ENCODE measurements at places on chromosomes 2 and 18. TPM values are rescaled to one million over a fixed set of nuclear protein-coding genes. Genes with fewer than 3 reads are reported as not detected.

DNA sequence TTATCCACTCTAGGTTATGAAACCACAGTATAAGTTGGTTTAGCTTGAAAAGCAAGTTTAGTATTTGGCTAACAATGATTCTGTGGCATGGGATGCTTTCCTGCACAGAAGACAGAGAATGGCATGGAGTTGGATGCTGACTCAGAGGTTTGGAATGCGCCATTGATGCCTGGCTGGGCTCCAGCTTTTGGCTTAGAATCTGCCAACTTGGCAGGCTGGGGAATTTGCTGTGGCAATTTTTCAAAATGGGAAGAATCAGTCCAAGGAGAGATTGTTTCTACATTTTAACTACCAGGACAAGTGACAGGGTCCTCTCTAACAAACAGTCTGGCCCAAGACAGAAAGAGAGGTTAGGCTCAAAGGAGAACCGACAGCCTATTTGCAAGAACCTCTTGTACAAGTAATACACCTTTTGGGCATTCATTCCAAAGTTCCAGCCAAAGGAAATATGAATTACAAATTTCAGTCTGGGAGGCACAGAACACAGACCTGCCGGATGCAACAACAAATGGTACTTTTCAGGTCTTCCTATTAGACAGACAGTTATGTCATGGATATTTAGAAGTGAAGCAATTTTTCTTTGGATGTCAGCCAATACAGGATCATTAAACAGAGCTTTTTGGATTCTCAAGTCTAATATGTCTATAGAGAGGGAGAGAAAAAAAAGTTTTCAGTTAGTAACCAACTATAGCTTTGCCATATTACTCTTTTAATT, 1027.7 kb downstream of the TMEM182 start:
- no peak overlapping the region for H3K27ac ChIP-seq
- H3K4me1 ChIP-seq, result no peaks in the 10 kb centered on the region
- H3K36me3 ChIP-seq, result no peaks in the 10 kb centered on the region
- no peak overlapping the region for H3K4me3 ChIP-seq

DNA sequence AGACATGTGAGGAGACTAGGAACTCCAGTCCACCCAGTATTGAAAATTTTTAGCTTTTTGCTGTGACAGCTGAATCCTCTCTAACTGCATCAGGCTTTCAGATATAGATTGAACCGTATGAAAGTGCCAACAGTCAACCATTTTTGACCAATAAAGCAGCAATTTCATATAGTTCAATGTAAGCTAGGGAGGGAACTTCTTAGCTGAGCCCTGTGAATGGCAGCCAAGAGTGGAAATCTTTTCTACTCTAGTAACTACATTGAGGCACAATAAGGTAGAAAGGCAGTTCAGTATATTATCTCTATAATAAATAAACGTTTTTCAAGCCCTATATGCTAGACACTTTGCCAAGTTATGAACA, 96.3 kb upstream of the TANK start:
- no peaks in the 10 kb centered on the region for H3K4me1 ChIP-seq
- no peak overlapping the region for H3K4me3 ChIP-seq
- H3K27me3 ChIP-seq, result no peaks in the 10 kb centered on the region
- H3K27ac ChIP-seq, result no peak overlapping the region

DNA sequence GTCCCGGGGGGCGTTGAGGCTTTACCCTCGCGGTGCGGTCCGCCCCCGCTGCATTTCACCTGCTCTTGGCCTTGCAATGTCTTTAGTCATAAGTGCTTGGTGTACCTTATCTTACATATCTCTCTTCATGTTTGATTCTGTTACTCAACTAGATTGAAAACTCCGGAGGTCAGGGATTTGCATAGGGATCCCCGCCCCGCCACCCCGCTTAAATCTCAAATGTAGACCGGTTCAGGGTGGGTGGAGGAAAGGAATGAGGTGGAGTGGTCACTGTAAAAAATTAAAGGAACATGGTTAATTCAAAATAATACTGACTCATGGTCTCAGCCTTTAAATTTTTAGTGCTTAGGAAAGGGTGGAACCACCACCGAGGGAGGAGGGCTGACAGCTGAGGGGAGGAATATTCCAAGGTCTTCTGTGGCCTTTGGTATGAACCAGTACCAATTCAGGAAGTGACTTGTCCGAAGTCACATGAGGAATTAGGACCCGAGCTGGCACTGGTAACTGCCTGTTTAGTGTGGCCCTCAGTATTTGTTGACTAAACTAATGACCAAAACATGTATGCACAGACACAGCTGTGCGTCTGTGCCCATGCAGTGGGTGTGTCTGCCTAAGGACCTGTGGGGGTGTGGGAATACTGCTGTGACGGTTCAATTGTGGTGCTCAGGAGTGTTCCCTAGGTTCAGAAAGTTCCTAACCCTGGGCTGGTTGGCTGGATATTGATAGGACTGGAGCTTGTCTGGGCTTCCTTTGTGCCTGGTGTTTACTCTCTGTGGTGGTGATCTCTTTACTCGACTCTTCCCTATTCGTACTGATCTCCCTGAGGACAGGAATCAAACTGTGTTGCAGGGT, 1.0 kb downstream of the PLEKHB2 start:
- H3K36me3 ChIP-seq, result no peaks in the 10 kb centered on the region
- DNase-seq, result peak; percentile 81
- H3K27me3 ChIP-seq, result no peaks in the 10 kb centered on the region
- peak overlapping the region; percentile 93 for H3K27ac ChIP-seq
- peak overlapping the region; percentile 90 for H3K4me3 ChIP-seq

DNA sequence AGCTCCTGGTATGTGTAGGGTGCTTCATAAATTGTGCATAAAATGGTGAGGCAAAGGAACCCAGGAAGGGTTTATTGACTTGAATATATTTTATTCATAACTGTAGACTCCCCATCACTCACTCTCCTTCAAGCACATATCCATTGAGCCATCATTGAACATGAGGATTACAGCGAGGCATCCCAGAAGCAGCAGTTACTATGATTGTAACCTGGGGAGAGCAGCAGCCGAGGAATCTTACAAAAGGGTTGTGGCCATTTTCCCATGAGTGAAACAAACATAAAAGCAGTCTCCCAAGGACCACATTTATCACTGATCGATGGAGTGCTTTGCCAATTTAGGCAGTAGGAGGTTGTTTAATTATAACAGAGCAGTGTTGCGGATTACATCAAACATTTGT, 183.4 kb downstream of the NCK2 start:
- DNase-seq, result no peak
- no peaks in the 10 kb centered on the region for H3K36me3 ChIP-seq
- no peak overlapping the region for H3K27ac ChIP-seq
- H3K4me3 ChIP-seq, result no peak overlapping the region

DNA sequence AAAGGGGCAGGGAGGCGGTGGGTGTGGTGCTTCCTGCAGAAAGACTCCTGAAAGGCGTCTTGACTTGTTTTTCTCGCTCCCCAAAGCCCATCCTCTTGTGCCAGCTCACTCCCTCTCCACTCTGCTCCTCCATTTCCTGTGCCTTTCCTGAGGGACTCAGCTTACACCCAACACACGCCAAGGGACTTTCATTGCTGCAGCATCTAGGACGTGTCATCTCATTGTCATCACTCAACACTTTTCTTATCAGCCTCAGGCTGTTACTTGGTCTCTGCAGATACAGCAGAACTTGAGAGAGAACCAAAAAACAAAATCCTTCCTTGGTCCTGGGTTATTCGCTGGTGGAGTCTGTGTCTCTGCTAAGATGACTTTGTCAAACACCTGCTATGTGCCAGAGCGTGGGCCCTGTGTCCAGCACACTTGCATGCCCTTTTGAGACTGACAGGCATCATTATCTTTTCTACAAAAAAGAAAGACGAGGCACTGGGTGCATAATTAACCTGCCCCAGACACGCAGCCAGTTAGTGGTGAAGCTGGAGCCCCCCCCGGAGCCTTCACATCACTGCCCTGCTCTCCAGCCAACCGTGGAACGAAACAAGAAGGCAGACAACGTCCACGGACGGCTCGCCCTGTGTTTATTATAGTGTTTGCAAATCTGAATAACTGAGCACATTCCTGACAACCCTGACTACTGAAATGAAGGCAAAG, 261.7 kb upstream of the HDAC4 start:
- H3K27ac ChIP-seq, result no peak overlapping the region
- H3K36me3 ChIP-seq, result no peaks in the 10 kb centered on the region
- H3K4me1 ChIP-seq, result peaks cover 8% of the 10 kb centered on the region

Gene FEV
- not detected for total RNA-seq

Gene SCN9A
- 0.45 TPM for total RNA-seq

Measured in stomach (tissue), 19 donors.